ENCODE measurements at places on chromosomes 7 and 10. TPM values are rescaled to one million over a fixed set of nuclear protein-coding genes. Genes with fewer than 3 reads are reported as not detected.

Gene SEMA3A
- 0.06 TPM for total RNA-seq

Gene GHRHR
- total RNA-seq = not detected

Gene SLC16A12
- not detected for total RNA-seq

Gene GPR15LG
- total RNA-seq = not detected

Gene OR2A1
- total RNA-seq = not detected

Gene NPY4R2
- not detected for total RNA-seq

Gene ZDHHC4
- total RNA-seq = 30.1 TPM

Gene SCART1
- 0.93 TPM for total RNA-seq

Gene NEUROG3
- total RNA-seq = not detected

Gene NFE2L3
- total RNA-seq = 62.1 TPM

Gene CCNY
- 62.8 TPM for total RNA-seq

Gene ELN
- total RNA-seq = not detected

Gene CALML3
- not detected for total RNA-seq

Gene TRIM56
- 28.5 TPM for total RNA-seq

Gene CYTH3
- total RNA-seq = 2.3 TPM

Gene MET
- total RNA-seq = 2.8 TPM

Gene MEOX2
- total RNA-seq = not detected

Gene NKX1-2
- total RNA-seq = not detected

Gene PITRM1
- total RNA-seq = 128 TPM

Gene RGR
- not detected for total RNA-seq

Gene SFXN3
- total RNA-seq = 21.2 TPM

Gene NPSR1
- total RNA-seq = not detected

Gene NCAPG2
- 85.0 TPM for total RNA-seq

Gene DKK1
- not detected for total RNA-seq

Gene PLEKHA8
- 13.5 TPM for total RNA-seq

Gene MKI67
- total RNA-seq = 129 TPM

Gene ANKRD30A
- not detected for total RNA-seq

Gene ZPBP
- total RNA-seq = not detected

Gene TUBAL3
- total RNA-seq = not detected

Gene TAS2R60
- not detected for total RNA-seq

Gene PRR15
- total RNA-seq = not detected

Gene SPDYE1
- total RNA-seq = not detected

Gene MOGAT3
- total RNA-seq = not detected

Gene PAOX
- 5.2 TPM for total RNA-seq

Gene C1QL3
- total RNA-seq = 0.11 TPM

Gene INA
- total RNA-seq = 0.82 TPM

Gene IMPDH1
- 81.7 TPM for total RNA-seq

Gene SAP25
- 5.6 TPM for total RNA-seq

Gene EPO
- 0.15 TPM for total RNA-seq

Gene ENO4
- total RNA-seq = not detected

Gene SMKR1
- 11.7 TPM for total RNA-seq

Gene LRIT1
- not detected for total RNA-seq

Gene GARIN1A
- 0.21 TPM for total RNA-seq

Gene CALHM2
- total RNA-seq = 12.1 TPM

Gene FGFBP3
- total RNA-seq = 3.6 TPM

Gene AKR1B15
- not detected for total RNA-seq

Gene SEPTIN7
- total RNA-seq = 257 TPM

Gene RPEL1
- not detected for total RNA-seq

Gene MGAM2
- not detected for total RNA-seq

Gene APBB1IP
- total RNA-seq = 55.0 TPM

Gene PTPRE
- 33.3 TPM for total RNA-seq

Gene PTPN20
- 0.70 TPM for total RNA-seq

Gene ICA1
- 1.3 TPM for total RNA-seq

Gene FOXP2
- total RNA-seq = not detected

Gene RBM20
- 0.42 TPM for total RNA-seq
